ENCODE measurements at places on chromosomes 2 and 18.

DNA sequence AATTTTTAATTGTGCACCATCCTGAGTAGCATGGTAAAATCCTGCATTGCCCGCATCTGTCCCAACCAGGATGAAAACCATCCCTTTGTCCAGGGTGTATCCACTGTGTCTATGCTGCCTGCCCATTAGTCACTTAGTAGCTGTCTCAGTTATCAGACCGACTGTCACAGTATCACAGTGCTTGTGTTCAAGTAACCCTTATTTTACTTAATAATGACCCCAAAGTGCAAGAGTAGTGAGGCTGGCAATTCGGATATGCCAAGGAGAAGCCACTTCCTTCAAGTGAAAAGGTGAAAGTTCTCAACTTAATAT lies 8.8 kb downstream of the ITSN2 start:
- DNase-seq, result no peak

- DNase-seq, result no peak
Measured at GRCh38 chr2:19993731-19994130, 3.8 kb upstream of the WDR35 start.

DNA sequence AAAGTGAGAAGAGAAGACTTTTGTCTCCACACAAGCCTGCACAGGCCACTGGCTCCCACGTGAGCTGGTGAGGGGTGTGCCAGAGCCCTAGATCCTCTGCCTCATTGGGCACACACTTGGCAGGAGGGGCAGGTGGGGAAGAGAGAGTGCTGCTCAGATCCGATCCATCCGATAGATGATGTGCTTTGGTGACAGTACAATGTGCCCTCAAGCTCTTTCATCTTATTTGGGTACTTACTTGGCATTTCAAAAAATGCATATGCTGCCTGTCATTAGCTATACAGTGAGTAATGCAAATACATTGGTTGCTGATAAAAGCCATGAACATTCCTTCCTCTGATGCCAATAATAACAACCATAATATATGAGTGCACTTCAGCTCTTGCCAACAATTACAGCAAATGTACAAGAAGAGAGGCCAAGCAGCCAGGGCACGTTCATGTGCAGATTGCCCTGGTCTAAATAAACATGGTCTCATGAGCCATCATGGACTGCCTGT lies 255.3 kb downstream of the VAPA start:
- DNase-seq, result no peak

DNA sequence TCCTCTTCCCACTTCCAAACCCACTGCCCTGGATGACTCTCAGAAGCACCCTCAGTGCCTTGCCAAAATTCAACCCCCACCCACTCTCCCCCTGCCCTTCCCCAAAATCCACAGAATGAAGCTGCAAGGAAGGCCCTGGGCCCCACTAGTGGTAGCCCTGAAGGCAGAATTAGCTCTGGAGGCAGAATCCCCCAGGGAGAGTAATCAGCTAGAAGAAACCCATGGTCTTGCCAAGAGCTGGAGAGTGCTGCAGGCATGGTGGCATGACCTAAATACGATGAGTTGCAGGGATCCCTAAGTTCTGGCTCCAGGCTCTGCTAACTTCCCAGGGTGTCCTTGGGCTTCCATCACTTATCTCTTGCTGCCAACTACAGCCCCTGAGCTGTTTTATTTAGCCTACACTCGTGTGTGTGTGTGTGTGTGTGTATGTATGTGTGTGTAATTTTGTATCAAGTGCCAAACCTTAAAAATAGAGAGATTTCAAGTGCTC lies 7.9 kb downstream of the GAD1 start:
- no peak for DNase-seq

- DNase-seq, result no peak
Measured at GRCh38 chr2:4020153-4020552, 316.8 kb downstream of the DCDC2C start.

DNA sequence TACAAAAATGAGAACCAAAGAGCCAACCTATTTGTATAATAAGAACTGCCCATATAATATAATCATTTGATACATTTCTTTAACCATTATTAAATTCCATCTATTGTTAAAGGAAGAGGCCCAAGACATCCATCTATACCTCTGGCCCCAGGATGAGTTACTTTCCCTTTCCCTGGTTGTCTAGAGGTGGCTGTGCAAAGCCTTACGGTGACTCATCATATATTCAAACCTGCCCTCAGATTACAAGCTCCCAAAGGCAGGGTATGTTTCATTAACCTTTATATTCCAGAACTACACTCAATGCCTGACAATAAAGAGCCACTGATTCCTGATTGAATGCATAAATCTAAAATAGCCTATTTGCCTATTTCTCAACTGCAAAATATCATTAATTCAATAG lies 105.8 kb upstream of the PID1 start:
- no peak for DNase-seq

- DNase-seq, result no peak
Measured at GRCh38 chr2:216911886-216912285, 52.0 kb upstream of the TNP1 start.

- no peak for DNase-seq
Measured at GRCh38 chr2:215447056-215447455, 11.2 kb upstream of the FN1 start.

- DNase-seq, result no peak
Measured at GRCh38 chr2:234673961-234674759, 177.3 kb upstream of the ARL4C start.

All from stimulated activated CD4-positive, alpha-beta T cell treated with anti-CD3 and anti-CD28 coated beads, Interleukin-4, amount 100 ng/mL, for 24 hours (primary cell).